Testis (tissue), 5 donors: ENCODE measurements at places on chromosomes 4 and X. TPM values are rescaled to one million over a fixed set of nuclear protein-coding genes. Genes with fewer than 3 reads are reported as not detected.
A peak's percentile ranks its signal among the peaks of the same experiment; 100 is the strongest.

GRCh38 chr4:1356181-1356998 lies 9.4 kb downstream of the UVSSA start:
- DNase-seq = peak; percentile 80

DNA sequence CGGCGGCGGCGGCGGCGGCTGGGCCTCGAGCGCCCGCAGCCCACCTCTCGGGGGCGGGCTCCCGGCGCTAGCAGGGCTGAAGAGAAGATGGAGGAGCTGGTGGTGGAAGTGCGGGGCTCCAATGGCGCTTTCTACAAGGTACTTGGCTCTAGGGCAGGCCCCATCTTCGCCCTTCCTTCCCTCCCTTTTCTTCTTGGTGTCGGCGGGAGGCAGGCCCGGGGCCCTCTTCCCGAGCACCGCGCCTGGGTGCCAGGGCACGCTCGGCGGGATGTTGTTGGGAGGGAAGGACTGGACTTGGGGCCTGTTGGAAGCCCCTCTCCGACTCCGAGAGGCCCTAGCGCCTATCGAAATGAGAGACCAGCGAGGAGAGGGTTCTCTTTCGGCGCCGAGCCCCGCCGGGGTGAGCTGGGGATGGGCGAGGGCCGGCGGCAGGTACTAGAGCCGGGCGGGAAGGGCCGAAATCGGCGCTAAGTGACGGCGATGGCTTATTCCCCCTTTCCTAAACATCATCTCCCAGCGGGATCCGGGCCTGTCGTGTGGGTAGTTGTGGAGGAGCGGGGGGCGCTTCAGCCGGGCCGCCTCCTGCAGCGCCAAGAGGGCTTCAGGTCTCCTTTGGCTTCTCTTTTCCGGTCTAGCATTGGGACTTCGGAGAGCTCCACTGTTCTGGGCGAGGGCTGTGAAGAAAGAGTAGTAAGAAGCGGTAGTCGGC lies 528 bp downstream of the FMR1 start:
- DNase-seq = peak; percentile 35

The GYPA gene
- total RNA-seq = not detected

DNA sequence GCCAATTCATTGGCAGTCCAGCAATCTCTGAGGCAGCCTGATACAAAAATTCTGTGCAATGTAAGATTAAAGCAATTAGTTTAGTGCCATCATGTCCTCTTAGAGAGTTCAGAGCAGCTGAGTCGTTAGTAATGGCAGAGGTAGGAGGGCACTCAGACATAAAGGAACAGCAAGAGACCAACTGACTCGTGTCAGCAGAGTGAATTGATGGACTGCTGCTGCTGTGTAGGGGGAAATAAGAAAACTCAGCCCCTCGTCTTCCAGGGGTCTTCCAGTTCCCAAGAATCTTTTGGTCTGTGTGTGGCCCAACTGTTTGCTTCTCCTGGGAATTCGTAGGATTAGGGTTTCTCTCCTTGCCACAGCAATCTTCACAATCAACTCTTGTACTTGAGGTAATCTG lies 100.9 kb downstream of the TTC29 start:
- no peak for DNase-seq

DNA sequence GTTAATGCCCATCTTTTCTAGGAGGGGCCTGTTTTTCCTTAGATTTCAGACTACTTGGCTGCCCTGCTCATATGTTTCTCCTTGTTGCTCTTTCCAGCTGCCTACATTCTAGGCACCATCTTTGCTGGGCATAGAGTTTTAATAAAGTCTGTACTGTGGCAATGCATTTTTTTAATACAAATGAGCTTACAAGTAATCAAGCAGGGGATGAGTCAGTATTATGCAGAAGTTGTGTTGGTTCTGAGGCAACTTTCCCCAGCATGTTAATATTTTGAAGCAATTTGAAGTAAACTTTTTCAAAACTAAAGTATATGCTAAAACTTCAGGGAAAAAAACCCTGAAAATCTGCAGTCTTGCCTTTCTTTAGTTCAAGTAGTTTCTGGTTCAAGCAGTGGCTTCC lies 372.0 kb upstream of the GATB start:
- no peak for DNase-seq

The AFAP1 gene
- 23.1 TPM for total RNA-seq

GRCh38 chr4:113325876-113326615 lies 276.6 kb downstream of the ANK2 start:
- no peak for DNase-seq

The MAGIX gene
- total RNA-seq = 3.1 TPM

The PPP1R3F gene
- total RNA-seq = 18.0 TPM

DNA sequence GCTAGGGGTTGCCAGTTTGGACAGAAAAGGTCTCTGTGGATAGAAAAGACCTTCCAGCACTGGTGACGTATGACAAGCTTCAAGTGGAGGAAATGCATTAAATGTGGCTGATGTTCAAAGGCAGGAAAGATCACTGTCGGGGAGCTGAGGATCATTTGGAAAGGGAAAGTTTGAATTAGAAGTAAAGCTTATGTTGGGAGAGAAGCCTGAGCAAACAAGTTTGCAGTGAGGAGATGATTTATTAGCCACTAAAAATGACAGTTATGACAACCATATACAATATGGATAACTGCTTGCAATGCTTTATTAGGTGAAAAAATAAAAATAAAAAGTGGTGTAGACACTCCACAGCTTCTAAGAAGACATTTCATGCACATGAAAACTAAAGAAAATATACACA lies 135.3 kb upstream of the HS3ST1 start:
- DNase-seq = no peak

- DNase-seq = no peak
Measured at GRCh38 chrX:130799393-130799792, 103.6 kb downstream of the ENOX2 start.

GRCh38 chr4:8709729-8710360 lies 117.3 kb downstream of the CPZ start:
- no peak for DNase-seq

- DNase-seq = no peak
Measured at GRCh38 chrX:137847376-137847775, 281.4 kb downstream of the ZIC3 start.

GRCh38 chrX:128928636-128929035 lies 594.7 kb downstream of the SMARCA1 start:
- DNase-seq = no peak

- peak; percentile 25 for DNase-seq
Measured at GRCh38 chr4:87559090-87559837, 30.1 kb upstream of the SPARCL1 start.

GRCh38 chrX:53481093-53481492 lies 46.9 kb upstream of the HSD17B10 start:
- no peak for DNase-seq

- DNase-seq = no peak
Measured at GRCh38 chr4:182083671-182084410, 159.4 kb upstream of the TENM3 start.

The RAB40AL gene
- total RNA-seq = 4.3 TPM

DNA sequence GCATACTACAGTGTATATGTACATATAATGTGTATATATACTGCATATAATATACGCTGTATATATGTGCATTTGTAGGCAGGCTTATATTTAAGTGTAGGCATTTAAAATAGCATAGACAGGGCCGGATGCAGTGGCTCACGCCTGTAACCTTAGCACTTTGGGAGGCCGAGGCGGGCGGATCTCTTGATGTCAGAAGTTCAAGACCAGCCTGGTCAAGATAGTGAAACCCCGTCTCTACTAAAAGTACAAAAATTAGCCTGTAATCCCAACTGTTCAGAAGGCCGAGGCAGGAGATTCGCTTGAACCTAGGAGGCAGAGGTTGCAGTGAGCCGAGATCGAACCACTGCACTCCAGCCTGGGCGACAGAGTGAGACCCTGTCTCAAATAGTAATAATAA lies 78.4 kb downstream of the JAKMIP1 start:
- DNase-seq = no peak

The GCNA gene
- 30.0 TPM for total RNA-seq

DNA sequence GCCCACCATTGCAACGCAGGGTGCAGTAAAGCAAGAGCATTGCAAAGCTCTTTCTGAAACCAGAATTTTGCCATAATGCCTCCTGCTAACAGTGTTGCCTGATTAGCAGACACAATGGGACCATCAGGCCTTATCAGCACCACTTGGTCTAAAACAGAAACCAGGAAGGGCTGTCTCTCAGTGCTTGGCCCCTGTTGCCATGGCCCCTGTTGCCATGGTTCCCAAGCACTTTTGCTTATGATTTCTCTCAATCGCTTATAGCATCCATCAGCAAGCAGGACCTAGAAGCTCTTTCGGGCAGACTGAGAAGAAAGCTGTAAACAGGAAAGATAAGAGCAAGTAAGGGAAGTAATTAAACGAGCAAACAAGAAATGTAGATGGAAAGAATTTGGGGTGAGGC lies 36.8 kb downstream of the RTL5 start:
- DNase-seq = peak; percentile 30

DNA sequence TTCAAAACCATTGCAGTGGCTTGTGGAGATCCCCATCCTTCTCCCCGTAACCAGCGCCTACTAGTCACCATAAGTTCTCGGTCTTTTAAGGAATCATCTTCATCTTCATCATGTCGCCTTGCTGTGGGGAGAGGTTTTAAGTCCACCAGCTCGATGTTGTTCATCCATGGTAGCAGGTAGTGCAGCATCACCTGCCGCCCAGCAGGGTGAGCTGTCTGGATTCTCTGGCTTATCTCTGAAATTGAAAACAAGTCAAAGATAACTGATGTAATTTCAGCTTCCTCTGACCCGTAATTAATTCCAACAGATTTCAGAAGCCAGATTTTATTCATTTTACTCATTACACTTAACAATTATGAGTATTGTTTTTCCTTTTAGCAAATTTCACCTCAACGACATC lies 67.4 kb downstream of the ZAR1 start:
- DNase-seq = no peak

The TEX13A gene
- total RNA-seq = 5.8 TPM

GRCh38 chr4:3827616-3828492 lies 61.7 kb downstream of the ADRA2C start:
- peak; percentile 95 for DNase-seq
